Caudate nucleus (tissue), 63 donors: ENCODE measurements at places on chromosomes 13 and 19.

DNA sequence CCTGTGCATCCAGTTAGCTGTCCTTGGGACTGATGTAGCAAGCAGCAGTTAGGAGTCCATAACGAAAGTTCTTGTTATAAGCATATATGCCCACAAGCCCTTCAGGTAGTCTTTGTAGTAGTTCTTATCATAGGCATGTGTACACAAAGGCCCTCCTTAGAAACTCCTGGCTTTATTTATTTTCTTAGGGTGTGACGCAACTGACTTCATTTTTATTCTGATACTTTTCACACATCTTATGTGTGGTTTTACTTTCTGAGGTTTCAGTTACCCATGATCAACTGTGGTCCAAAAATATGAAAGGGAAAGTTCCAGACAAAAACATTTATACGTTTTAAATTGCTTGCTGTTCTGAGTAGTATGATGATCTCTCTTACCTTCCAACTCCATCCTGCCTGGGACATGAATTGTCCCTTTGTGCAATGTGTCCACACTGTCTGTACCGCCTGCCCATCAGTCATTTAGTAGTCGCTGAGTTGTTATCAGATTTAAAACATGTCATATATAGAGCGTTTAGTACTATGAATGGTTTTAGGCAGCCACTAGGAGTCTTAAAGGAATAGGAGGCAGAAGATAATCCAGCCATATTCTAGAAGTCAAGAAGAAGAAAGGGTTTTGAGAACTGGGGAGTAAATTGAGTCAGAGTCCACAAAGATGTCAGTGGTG is 19.4 kb downstream of the GPC5 start:
- no peak for DNase-seq

- DNase-seq, result no peak
These were observed 60.9 kb upstream of the TMTC4 start for GRCh38 chr13:100735494-100735893.

DNA sequence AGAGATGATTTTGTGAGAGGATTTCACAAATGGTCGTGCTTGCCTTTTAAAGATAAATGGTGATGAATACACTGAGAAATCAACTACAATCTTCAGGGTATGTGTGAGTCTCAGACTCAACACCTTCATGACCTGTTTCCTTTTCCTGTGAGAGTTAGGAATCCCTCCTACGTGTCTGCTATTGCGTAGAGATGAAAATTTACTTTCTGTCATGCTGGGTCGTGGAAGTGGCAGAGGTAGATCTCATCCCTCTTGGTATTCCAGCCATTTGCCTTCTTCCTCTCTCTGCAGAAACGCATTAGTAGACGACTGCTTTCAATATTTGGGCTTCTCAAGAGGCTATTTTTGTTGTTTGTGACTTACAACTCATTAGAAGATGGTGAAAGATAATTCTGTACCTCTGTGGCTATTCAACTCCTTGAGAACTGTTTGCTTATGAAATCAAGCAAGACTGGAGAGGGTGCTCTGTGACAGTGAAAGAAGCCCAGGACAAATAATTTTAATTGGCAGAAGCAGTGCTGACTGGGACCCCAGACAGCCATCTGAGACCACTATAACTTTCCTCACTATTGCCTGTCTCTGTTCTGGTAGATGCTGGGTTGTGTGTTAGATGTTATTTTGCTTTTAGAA is 233.1 kb downstream of the LACC1 start:
- DNase-seq, result no peak

DNA sequence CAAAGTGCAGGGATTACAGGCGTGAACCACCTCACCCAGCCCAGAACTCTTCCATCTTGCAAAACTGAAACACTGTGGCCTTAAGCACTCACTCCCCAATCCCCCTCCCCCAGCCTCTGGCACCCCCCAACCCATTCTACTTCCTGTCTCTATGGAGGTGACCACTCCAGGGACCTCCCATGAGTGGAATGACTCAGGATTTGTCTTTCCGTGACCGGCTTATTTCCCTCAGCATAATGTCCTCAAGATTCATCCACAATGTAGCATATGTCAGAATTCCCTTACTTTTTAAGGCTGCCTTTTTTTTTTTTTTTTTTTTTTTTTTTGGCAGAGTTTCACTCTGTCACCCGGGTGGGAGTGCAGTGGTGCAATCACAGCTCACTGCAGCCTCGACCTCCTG is 3.6 kb upstream of the F2RL3 start:
- DNase-seq, result no peak

GRCh38 chr19:58559275-58560006 is 1.0 kb upstream of the UBE2M start:
- no peak for DNase-seq

DNA sequence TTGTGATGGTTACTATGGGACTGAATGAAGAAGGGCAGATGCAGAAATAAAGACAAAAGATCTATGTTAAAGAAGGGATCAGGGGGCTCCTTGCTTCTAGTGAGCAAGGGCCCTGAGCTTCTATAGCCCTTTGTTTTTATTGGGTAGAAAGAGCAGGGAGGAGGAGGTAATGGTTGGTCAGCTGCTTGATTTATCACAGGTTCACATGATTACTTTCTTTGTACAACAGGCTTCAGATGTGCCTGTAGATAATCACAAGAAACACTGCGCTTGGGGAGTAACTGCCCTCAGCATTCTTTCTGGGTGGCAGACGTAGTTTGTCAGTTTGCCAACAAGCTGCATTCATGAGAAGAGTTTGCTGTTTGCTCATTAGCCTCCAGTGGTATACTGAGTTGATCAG is 4.8 kb upstream of the ZNF439 start:
- DNase-seq, result no peak

- DNase-seq, result no peak
These were observed 848.1 kb upstream of the SLITRK1 start for GRCh38 chr13:84730376-84730775.

GRCh38 chr13:65911546-65912193 is 1318.5 kb downstream of the PCDH9 start:
- DNase-seq, result no peak

GRCh38 chr13:26474286-26474685 is 83.2 kb upstream of the WASF3 start:
- DNase-seq, result no peak
